Chondrocyte (in vitro differentiated cells): ENCODE measurements at places on chromosomes 1 and 21. TPM values are rescaled to one million over a fixed set of nuclear protein-coding genes. Genes with fewer than 3 reads are reported as not detected.

- DNase-seq, result no peak
Observed at GRCh38 chr1:111199329-111199728, 1.1 kb downstream of the DENND2D start.

Gene P3R3URF
- not detected in 3 replicates for total RNA-seq

GRCh38 chr1:94982398-94982797, 55.5 kb upstream of the CNN3 start:
- no peak for DNase-seq

GRCh38 chr1:229943988-229944743, 122.9 kb upstream of the GALNT2 start:
- DNase-seq, result no peak

- DNase-seq, result no peak
Observed at GRCh38 chr1:111598544-111598943, 21.0 kb upstream of the RAP1A start.

DNA sequence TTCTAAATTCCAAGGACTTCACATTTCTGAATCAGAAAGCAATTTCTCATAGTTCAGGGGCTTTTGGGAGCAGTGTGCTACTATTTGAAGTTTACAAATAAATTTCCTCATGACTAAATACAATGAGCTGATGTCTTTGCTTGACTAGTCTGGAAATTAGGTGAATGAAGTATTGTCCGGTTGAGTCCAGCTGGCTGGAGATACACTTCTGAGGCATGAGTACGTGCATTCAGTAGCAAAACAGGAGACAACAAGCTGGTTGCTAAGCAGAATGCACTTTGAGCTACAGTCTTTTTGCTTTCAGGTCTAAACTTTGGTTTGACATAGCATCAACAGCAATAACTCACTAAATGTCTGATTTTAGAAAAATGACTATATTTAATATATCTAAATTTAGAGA, 27.1 kb downstream of the ZNHIT6 start:
- no peak for DNase-seq

- DNase-seq, result no peak
Observed at GRCh38 chr1:161973924-161974845, 49.5 kb downstream of the OLFML2B start.

Gene SLC30A2
- 0.12 TPM in 1 of 3 replicates, not detected in the others for total RNA-seq

GRCh38 chr1:197917805-197918651, 856 bp downstream of the LHX9 start:
- DNase-seq, result no peak

GRCh38 chr1:53706356-53706755, 32.6 kb downstream of the GLIS1 start:
- DNase-seq, result no peak

- no peak for DNase-seq
Observed at GRCh38 chr1:205354259-205355074, 2.3 kb downstream of the KLHDC8A start.

- DNase-seq, result no peak
Observed at GRCh38 chr1:87330885-87331364, 2.2 kb downstream of the LMO4 start.
